ENCODE measurements at places on chromosomes 7 and 10.

- DNase-seq, result no peak
These were observed 159.4 kb downstream of the FRMD4A start for GRCh38 chr10:14171336-14171735.

- no peak for DNase-seq
These were observed 24.4 kb upstream of the C10orf53 start for GRCh38 chr10:49655099-49655498.

GRCh38 chr10:113947184-113948041, 93.0 kb downstream of the NHLRC2 start:
- DNase-seq, result no peak

DNA sequence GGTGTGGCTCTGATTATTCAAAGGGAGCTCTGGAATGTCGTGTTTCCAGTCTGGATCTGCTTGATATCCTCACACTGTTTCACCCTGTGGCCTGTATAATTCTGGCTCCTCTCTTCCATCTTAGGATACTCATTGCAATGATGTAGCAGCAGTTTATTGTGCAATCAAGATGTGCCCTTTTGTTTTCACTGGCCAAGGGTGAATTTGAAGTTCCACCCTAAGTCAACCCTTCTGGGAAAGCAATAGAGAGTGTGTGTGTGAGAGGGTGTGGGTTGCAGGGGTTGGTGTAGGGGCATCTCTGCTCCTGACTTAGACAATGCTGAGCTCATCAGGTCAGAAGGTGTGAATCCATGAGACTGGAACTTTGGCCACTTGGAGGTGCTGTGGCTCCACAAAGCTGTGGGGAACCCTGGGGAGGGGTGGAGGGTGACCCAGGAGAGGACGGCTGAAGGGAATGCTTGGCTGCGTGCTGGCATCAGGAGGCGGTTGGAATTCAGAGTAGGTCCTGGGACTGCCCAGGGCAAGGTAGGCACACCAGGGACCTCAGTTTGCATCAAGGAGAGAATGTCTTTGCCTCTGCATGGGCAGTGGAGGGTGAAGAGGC, 118.0 kb upstream of the PRSS58 start:
- DNase-seq, result no peak

- no peak for DNase-seq
These were observed 227.2 kb upstream of the KLF14 start for GRCh38 chr7:130961128-130961601.

DNA sequence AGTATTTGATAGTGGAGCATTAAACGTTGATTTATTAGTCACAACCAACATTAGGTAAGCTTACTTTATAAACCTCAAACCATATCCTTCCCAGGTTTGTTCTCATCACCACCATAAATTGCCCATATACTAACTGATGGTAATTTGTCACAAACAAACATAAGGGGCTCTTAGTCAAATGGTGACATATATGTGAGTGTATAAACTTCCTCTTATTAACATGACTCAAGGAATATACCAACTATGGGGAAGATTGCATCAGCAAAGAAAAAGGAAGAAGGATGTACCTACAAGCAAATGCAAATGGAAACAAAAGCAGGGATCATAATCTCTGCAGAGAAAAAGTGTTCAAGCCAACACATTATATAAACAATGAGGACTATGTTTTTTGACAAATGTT, 418.2 kb upstream of the AKR1E2 start:
- no peak for DNase-seq

GRCh38 chr10:43691485-43691884, 42.8 kb upstream of the ZNF32 start:
- no peak for DNase-seq

DNA sequence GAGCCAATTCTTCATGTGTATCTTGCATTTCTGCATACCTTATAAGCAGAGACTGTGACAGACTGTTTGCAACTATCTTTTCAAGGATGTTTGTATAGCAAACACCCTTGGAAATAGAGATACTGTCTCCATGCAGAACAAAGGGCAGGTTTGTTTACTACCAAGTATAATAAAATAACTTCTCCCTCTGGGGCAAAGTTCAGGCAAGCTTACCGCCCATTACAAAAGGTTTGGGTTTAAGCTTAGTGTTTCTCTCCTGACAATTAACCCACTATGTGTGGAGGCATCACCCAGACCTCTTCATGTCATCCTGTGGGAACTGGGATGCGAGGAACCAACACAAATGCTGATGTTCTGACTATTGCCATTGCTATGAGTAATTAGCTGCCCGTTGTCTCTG, 479.1 kb upstream of the ZMIZ1 start:
- no peak for DNase-seq

DNA sequence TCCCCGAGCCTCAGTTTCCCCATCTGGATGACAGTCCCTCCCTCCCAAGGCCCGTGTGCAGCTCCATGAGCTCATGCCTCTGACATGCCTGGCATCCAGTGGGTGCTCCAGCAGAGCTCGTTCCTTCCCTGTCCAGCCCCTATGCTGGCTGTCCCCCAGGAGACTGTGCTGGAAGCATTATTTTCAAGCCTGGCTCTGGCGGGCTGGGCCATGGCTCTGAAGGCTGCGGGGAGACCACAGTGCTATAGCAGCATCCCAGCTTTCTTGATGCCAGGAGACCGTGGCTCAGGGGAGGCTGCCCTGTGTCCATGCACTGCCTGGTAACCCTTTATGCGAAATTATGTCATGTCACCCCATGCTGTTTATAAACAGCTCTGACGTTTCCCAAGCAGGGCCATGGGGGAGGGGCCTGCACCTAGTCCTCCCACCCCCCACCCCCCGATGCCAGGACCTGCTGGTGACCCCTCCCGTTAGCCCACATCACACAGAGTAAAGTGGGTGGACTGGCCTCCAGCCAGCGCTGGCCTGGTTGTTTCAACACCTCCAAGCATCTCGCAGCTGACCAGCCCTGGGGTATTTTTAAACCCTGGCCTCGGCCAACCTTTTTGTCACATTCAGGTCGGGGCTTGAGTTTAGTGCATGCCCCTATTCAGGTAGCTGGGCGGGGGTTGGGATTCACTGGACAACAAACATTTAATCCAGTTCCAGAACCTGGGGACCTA, 105.9 kb upstream of the ZNF716 start:
- DNase-seq, result no peak

- no peak for DNase-seq
These were observed 230.0 kb downstream of the SNX13 start for GRCh38 chr7:17710312-17710711.

- no peak for DNase-seq
These were observed 287.5 kb upstream of the PODXL start for GRCh38 chr7:131843898-131844331.

GRCh38 chr10:67107670-67108069, 181.8 kb downstream of the LRRTM3 start:
- no peak for DNase-seq

Measured in NCI-H2029 (cell line).